Stimulated activated CD4-positive, alpha-beta T cell treated with anti-CD3 and anti-CD28 coated beads, Interleukin-12 subunit alpha, Interleukin-12 subunit beta, amount 100 ng/mL, for 24 hours (primary cell): ENCODE measurements at places on chromosomes 5 and 9.

DNA sequence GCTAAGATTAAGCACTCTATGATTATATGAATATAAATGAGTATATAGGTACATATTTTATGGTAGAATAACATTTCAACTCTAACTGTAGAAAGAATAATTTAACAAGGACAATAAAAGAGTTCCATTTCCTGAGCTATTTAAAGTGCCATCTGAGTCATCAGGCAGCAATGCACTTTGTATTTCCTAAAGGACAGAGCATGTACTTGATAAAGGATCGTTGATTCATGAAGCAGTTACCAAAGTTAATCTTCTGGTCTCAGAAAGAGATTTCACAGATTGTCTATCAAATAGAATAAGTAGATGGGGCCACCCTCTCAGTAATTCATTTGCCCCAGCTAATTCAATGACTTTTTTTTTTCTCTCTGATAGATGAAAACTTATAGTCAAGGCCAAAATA is 747.8 kb downstream of the CDH18 start:
- DNase-seq = no peak

DNA sequence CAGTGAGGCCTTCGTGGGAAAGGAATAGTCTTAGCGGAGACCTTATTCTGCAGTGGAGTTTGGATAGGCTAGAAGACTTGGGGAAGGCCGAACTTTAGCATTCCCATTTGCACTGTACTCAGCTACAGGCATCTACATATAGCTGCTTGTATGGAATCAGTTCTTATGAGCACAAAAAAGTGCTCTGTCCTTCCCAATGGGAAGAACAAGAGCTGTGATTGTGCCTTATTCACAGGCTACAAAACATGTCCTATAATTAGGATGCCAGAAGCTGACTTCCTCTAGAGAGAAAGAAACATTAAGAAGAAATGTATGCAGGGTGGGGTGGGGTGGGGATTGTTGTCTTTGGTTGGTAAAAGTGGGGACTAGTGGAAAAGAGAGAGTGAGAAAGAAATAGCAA is 154.7 kb downstream of the ATP10B start:
- no peak for DNase-seq

- DNase-seq = no peak
Observed at GRCh38 chr9:107431461-107431860, 58.1 kb downstream of the KLF4 start.

- no peak for DNase-seq
Observed at GRCh38 chr5:54704333-54704732, 186.8 kb downstream of the SNX18 start.

DNA sequence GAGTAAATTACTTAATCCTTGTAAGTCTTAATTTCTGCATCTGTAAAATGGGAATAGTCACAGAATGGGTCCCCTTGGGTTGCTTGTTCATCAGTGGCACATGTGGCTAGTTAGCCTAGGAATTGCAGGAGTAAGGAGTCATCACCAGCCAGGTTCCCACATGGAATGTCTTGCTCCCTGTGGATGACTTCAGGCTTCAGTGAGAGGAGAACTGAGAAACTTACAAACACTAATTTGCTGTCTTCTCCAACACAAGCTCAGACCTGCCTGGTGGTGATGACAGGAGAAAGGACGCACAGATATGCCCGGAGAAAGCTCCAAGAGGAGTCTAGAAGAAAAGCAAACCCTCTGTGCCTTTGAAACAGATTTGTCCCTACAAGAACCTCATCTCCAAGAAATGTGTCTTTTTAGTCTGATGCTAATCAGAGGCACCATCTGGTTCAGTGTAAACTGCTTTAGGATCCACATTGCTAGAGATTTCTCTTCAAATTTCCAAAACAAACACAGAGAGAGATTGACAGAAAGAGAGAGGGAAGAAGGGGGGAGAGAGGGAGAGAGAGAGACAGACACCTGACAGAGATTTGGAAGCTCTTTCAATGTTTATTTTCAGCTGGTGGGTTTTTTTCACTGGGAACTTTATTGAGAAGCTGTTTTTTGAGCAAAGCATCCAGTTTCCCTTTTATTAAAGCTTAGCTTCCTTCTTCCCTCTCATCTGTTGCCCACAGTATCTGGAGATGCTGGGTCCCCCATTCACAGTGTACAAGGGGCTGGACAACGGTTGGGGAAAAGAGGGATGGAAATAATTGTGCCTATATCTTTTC is 128.3 kb downstream of the DOCK2 start:
- DNase-seq = no peak

DNA sequence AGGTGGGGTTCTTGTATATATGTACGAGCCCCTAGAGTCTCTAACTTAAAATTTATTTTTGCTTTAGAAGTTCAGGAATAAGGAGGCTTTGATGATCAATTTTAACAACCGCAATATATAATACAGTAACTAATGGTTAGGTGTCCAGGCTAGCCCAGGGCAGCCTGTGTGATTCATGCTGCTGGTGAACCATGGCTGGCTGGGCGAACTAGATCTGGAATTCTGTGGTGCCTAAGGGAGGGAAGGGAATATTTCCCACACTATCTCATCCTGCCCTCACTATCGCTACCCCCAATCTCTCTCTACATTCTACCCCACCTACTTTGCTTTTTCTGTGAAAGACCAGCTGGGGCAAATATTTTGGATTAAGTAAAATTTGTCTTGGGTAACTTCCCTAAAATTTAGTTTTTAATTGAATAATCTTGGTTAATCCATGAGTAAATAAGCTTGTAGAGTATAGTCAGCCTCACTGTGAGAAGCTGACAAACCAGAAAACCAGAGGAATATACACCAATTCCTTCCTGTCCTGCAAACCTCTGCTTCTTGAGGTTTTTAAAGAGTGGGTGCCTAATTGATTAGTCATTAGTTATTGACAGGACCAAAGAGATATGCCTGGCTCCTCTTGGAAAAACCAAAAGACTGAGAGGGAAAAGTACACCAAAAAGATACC is 115.1 kb upstream of the CCDC152 start:
- no peak for DNase-seq

GRCh38 chr5:81506900-81507588 is 113.1 kb upstream of the ACOT12 start:
- no peak for DNase-seq

- no peak for DNase-seq
Observed at GRCh38 chr5:95069948-95070347, 214.9 kb downstream of the MCTP1 start.

DNA sequence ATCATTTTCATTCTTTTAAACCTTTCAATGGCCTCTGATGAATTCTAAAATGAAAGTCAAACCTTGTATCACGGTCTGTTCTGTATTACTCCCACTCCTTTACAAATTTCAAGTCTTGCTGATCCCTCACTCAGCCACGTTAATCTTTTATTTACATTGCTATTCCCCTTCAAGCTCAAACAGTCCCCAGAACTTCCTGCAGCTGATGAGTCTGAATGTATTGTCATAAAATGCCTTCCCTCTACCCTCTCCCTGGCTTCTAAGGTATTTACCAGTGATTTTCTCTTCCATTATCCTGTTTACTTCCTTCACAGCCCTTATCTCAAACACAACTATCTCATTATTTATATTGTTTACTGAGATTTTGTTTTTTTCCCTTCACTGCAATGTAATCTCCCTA is 562.3 kb upstream of the C9orf72 start:
- no peak for DNase-seq

GRCh38 chr5:69152731-69153130 is 14.2 kb upstream of the CCNB1 start:
- no peak for DNase-seq
